Hepatic stellate cell (primary cell): ENCODE measurements at places on chromosomes 7 and 10.

DNA sequence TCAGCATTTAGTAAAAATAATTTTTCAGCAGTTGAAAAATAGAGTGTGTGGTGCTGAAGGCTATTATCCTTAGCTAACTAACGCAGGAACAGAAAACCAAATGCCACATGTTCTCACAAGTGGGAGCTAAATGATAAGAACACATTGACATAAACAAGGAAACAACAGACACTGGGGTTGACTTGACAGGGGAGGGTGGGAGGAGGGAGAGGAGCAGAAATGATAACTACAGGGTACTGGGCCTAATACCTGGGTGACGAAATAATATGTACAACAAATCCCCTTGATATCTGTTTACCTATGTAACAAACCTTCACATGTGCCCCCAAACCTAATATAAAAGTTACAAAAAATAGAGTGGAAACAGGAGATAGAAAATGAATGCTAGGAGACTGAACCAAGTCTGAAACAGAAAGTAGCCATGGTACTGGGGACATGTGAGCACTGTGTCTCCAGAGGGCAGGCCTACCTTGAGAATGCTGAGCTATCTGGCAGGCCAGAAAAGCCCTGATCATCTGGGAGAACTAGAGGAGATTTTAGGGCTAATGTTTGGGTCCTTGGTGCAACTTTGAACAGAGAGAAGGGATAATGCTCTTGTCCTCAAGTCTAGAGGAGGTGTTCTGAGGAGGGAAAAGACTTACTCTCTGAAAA lies 4.7 kb upstream of the EFCAB10 start:
- DNase-seq, result no peak

DNA sequence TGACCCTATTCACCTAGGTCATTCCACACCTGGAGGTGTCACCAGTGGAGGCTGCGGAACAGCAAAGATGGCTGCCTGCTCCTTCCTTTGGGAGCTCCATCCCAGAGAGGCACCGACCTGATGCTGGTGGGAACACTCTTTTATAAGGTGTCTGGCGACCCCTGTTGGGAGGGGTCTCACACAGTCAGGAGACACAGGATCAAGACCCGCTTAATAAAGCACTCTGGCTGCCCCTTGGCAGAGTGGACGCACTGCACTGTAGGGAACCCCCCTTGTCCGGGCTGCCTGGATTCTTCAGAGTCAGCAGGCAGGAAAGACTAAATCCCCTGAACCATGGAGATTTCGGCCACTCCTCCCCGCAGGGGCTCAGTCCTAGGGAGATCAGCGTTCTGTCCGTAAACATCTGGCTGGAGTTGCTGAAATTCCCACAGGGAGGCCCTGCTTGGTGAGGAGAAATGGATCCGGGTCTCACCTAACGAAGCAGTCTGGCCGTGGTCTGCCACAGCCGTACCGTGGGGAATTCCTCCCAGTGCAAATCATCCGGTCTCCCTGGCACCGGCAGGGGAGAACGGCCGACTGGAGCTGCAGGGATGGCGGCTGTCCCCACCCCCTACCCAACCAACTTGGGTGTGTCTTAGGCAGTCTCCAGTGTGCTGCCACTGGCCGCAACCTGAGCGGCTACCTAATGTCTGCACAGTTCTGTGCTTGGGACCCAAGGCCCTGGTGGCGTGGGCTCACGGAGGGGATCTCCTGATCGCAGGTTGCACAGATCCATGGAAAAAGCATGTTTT lies 66.1 kb downstream of the LSMEM1 start:
- no peak for DNase-seq

- peak; percentile 19 for DNase-seq
Observed at GRCh38 chr7:66307591-66308215, 102.6 kb downstream of the TPST1 start.

DNA sequence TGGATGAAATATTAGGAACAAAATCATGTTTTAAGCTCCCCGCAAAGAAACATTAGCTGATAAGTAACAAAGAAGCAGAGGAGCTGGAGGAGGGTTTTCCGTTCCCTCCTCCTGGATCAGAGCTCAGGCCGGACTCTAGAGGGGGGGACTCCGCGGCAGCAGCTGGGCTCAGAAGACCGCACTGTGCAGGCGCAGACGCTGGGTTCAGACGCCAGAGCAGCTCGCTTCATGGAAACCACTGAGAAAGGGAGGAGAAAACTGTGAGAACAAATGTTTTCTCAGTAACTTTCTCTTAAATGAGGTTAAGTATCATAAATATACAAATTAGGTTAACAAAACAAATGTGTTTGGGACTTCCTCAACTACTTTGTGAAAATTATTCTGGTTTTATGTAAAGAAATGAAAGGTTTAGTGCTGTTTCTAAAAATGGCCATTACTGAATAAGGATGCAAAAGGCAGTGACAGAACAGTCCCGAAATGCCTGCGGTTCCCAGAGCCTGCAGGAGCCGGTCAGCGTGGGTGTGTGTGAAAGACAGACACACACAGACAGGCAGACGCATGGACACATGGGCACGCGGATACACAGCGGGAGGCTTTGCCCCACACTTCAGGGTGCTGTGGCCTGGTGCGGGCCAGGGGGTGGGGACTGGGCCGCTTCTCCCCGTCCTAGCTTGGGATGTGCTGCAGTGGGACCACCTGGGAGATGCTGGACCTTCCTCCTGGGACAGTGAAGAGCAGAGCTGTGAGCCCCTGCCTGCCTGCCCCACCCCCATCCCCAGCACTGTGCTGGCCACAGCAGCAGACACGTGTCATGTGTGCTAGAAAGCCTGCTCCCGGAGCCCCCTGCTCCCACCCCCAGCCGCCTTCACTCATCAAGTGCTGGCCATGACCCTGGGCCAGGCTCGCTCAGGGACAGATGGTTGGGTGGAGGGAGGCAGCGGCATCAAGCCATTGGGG lies 20.3 kb upstream of the ADGRA1 start:
- peak; percentile 36 for DNase-seq
